ENCODE measurements at places on chromosomes 5 and 9.

GRCh38 chr5:647727-648126, 35.6 kb downstream of the CEP72 start:
- DNase-seq, result no peak

GRCh38 chr5:37208883-37209797, 40.0 kb downstream of the CPLANE1 start:
- peak; percentile 13 for DNase-seq

DNA sequence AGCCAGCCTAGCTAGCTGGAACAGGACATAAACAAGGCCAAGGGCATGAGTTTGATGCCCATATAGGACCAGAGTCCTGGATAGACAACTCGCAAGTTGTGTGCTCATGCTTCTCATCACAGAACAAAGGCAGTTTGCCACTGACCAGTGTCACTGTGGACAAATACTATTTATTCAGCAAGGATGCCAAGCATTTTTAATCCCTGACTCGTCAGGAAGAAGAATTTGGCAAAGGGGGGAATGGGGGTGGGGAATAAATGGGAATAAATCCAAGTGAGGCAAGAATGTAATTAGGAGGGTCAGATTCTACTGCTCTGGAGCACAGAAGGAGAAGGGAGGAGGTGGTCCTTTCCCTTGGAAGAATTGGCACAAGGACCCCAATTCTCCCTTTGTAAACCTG, 46.8 kb upstream of the ANKRD55 start:
- peak; percentile 64 for DNase-seq

- no peak for DNase-seq
Observed at GRCh38 chr5:165333623-165334022, 1828.2 kb downstream of the MAT2B start.

Data from GM04503 (cell line).